Chondrocyte (in vitro differentiated cells): ENCODE measurements at places on chromosomes 3 and 15. TPM values are rescaled to one million over a fixed set of nuclear protein-coding genes. Genes with fewer than 3 reads are reported as not detected.
A peak's percentile ranks its signal among the peaks of the same experiment; 100 is the strongest.

LRRC31 gene
- not detected in 3 replicates for total RNA-seq

SNURF gene
- 15.3 to 19.5 TPM (median 17.8 TPM) in 3 replicates for total RNA-seq

TMEM266 gene
- 0.20 to 1.1 TPM (median 0.23 TPM) in 3 replicates for total RNA-seq

OXTR gene
- 48.5 to 90.8 TPM (median 48.8 TPM) in 3 replicates for total RNA-seq

RTP4 gene
- total RNA-seq: not detected in 3 replicates

GOLGA6B gene
- total RNA-seq: 0.10 TPM in 1 of 3 replicates, not detected in the others

FOXL2 gene
- total RNA-seq: 0.18 to 0.22 TPM in 2 of 3 replicates, not detected in the other

GHSR gene
- not detected in 3 replicates for total RNA-seq

WWTR1 gene
- total RNA-seq: 107 to 121 TPM (median 111 TPM) in 3 replicates

ALPK3 gene
- total RNA-seq: 0.56 to 6.4 TPM (median 4.2 TPM) in 3 replicates

SLC6A20 gene
- total RNA-seq: not detected in 3 replicates

ADIPOQ gene
- total RNA-seq: 0.05 TPM in 1 of 3 replicates, not detected in the others

NISCH gene
- 97.6 to 121 TPM (median 101 TPM) in 3 replicates for total RNA-seq

SOX2 gene
- 0.79 to 3.3 TPM (median 1.3 TPM) in 3 replicates for total RNA-seq

BUB1B gene
- total RNA-seq: 6.7 to 9.6 TPM (median 7.4 TPM) in 3 replicates

PLCH1 gene
- 0.07 to 0.17 TPM in 2 of 3 replicates, not detected in the other for total RNA-seq

TRIM42 gene
- not detected in 3 replicates for total RNA-seq

PLSCR5 gene
- not detected in 3 replicates for total RNA-seq

CASR gene
- not detected in 3 replicates for total RNA-seq

NME9 gene
- not detected in 3 replicates for total RNA-seq

DNA sequence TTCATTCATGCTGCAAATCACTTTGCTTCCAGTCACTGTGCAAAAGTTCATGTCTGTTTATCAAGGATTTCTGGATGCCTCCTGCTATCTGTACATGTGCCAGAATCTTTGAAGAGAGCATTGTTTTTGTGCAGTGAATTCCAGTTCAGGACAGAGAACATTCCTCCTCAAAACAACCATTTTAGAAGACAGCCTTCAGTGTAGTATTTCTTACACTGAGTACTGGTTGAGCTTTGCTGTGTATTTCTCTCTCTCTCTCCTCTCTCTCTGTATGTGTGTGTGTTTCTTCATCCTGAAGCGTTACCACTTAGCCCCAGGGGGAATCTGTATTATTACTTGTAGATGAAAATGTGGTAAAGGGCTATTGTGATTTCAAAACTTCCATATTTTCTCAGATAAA lies 123.8 kb upstream of the CHL1 start:
- no peak overlapping the region for H3K27ac ChIP-seq
- no peak for DNase-seq
- peaks cover 5% of the 10 kb centered on the region for H3K27me3 ChIP-seq
- H3K36me3 ChIP-seq: no peaks in the 10 kb centered on the region
- no peaks in the 10 kb centered on the region for H3K4me1 ChIP-seq

- no peak for DNase-seq
- no peak overlapping the region for H3K27ac ChIP-seq
- H3K4me1 ChIP-seq: peaks cover 19% of the 10 kb centered on the region
Measured at GRCh38 chr3:188660415-188660814, 506.5 kb downstream of the LPP start.

- no peaks in the 10 kb centered on the region for H3K36me3 ChIP-seq
- H3K4me1 ChIP-seq: no peaks in the 10 kb centered on the region
Measured at GRCh38 chr15:58167095-58167691, 29.0 kb downstream of the AQP9 start.

DNA sequence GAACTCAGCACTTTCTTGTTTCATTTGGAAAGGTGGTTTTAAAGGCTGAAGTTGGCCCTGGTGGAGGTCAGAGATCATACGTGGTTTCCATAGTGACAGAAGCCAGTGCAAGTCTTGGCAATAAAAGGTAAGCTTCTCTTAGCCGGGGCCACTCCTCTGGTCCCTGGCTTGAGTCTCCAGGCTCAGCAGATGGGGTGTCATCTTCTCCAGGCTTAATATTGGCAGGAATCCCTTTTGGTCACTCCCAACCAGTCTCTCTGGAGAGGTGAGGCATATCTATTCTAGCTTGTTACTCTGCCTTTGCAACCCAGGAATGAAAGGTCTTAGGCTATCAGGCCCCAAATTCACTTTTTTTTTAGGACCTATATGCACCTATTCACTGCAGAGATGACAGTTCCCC lies 4.8 kb downstream of the CYP19A1 start:
- DNase-seq: no peak
- no peaks in the 10 kb centered on the region for H3K4me1 ChIP-seq
- H3K36me3 ChIP-seq: peaks cover 2% of the 10 kb centered on the region
- peaks cover 9% of the 10 kb centered on the region for H3K27me3 ChIP-seq

DNA sequence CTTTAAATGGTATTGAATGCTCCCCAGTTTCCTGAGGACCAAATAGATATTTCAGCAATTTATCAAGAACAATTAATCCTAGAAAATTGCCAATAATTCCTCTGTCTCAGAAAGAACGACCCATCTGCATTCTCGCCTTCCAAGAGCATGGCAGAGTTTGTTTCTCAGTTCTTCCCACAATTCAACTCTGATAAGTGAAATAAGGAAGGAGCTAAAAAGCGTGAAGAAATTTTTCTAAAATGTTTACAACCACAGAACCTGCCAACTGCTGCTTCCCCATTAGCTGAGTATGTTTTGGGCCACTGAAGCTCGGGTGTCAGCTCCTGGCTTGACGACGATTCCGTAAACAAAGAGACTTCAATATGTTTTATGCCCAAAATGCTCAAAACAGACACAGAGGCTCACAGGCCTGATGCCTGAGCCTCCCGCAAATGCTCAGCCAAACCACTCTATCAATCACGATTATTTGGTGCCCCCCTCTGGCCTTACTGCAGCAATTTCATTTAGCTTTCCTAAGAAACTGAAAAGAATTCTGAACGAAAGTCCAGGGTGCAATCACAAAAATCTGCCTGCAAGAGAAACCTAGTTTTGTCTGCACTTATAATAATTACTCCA lies 259.2 kb upstream of the CCDC54 start:
- H3K27ac ChIP-seq: no peak overlapping the region
- no peaks in the 10 kb centered on the region for H3K27me3 ChIP-seq
- no peak for DNase-seq
- H3K4me1 ChIP-seq: peaks cover 7% of the 10 kb centered on the region
- H3K4me3 ChIP-seq: no peak overlapping the region
- H3K36me3 ChIP-seq: no peaks in the 10 kb centered on the region

DNA sequence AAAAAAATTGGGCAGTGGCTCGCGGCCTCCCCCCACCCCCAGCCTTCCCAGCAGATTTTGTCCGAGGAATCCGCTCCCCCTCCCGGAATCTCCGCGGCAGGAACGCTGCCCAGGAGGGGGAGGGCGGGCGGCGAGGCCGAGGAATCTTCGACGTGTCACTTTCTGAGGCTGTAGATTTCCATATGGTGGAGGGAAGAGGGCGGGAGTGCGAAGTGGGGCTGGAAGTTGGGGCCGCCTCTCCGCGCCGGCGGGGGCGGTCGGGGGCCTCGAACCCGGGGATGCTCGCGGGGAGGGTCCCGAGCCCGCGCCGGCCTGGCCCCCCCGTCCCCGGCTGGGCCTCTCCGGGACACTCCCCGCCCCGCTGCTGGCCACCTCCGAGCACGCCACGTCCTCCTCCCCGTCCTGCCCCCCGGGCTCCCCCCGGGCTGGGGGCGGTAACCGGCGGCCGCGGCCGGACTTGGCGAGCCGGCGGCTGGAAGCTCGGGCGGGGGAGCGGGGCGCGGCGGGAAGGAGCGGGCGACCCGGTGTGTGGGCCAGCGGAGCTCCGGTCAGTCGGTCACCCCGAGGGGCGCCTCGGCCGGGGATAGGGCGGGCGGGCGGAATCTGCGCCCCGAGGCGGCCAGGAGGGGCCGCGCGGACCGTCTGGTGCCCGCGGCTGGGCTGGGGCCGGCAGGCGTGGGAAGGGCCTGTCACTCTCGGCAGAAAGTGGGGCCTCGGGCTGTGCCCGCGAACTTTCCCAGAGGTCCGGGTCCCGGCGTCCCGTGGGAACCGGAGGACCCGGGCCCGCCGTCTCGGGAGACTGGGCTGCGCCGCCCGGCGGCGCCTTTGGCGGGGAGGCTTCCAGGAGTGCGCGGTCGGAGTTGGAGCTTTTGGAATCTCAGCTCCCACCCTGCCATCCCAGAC lies 951 bp downstream of the FNDC3B start:
- peak overlapping the region; percentile 99 for H3K27ac ChIP-seq
- peak overlapping the region; percentile 97 for H3K4me3 ChIP-seq
- H3K4me1 ChIP-seq: peaks cover 44% of the 10 kb centered on the region
- H3K27me3 ChIP-seq: no peaks in the 10 kb centered on the region
- DNase-seq: peak; percentile 94

GRCh38 chr3:45210308-45211041 lies 15.6 kb downstream of the TMEM158 start:
- H3K4me3 ChIP-seq: no peak overlapping the region
- H3K4me1 ChIP-seq: peaks cover 10% of the 10 kb centered on the region
- H3K27me3 ChIP-seq: no peaks in the 10 kb centered on the region
- no peak for DNase-seq

GRCh38 chr3:33334364-33334763 lies 57.1 kb downstream of the FBXL2 start:
- no peak overlapping the region for H3K4me3 ChIP-seq
- no peak for DNase-seq
- H3K4me1 ChIP-seq: peaks cover 10% of the 10 kb centered on the region
- no peaks in the 10 kb centered on the region for H3K27me3 ChIP-seq

DNA sequence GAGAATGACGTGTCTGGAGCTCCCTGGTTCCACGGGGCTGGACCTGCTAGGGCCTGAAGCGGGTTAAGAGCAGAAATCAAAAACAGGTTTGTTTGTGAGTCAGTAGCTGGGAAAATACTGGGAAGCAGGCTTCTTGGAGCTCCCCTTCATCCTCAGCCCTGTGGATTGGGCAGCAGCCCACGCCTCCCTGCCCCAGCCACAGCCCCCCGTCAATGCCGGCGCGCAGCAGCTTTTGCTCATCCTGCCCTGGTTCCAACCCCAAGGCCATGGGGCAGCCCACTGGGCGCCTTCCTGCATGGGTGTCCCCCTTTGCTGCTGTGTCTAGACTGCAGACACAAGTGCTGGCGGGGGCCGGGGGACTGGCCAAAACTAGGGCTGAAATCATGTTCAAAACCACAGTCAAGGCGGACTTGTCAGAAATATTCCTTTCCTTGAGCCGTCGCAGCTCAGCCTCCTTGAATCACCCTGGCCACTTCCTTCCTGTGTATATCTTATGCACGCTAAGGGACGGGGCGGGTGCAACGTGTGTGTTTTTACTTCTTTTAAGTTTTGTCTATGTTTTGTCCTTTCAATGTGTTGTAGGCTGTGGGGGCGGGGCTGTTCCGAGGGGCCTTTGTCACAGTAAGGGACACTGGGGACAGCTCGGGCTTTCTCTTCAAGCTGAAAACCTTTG lies 108.1 kb downstream of the KLF13 start:
- H3K4me1 ChIP-seq: peaks cover 23% of the 10 kb centered on the region
- no peak for DNase-seq
- H3K27me3 ChIP-seq: no peaks in the 10 kb centered on the region
- peak overlapping the region; percentile 61 for H3K4me3 ChIP-seq
- peak overlapping the region; percentile 74 for H3K27ac ChIP-seq

GRCh38 chr3:126053513-126053912 lies 30.4 kb downstream of the SLC41A3 start:
- peaks cover 2% of the 10 kb centered on the region for H3K36me3 ChIP-seq
- DNase-seq: no peak
- no peaks in the 10 kb centered on the region for H3K27me3 ChIP-seq

GRCh38 chr3:27133060-27133459 lies 236.1 kb downstream of the NEK10 start:
- no peaks in the 10 kb centered on the region for H3K27me3 ChIP-seq
- no peak overlapping the region for H3K27ac ChIP-seq
- H3K36me3 ChIP-seq: peaks cover 1% of the 10 kb centered on the region

GRCh38 chr3:134059671-134060560 lies 30.2 kb upstream of the SLCO2A1 start:
- H3K27ac ChIP-seq: no peak overlapping the region
- H3K36me3 ChIP-seq: no peaks in the 10 kb centered on the region
- H3K4me1 ChIP-seq: peaks cover 33% of the 10 kb centered on the region
- no peak for DNase-seq
- no peaks in the 10 kb centered on the region for H3K27me3 ChIP-seq
- H3K4me3 ChIP-seq: no peak overlapping the region

DNA sequence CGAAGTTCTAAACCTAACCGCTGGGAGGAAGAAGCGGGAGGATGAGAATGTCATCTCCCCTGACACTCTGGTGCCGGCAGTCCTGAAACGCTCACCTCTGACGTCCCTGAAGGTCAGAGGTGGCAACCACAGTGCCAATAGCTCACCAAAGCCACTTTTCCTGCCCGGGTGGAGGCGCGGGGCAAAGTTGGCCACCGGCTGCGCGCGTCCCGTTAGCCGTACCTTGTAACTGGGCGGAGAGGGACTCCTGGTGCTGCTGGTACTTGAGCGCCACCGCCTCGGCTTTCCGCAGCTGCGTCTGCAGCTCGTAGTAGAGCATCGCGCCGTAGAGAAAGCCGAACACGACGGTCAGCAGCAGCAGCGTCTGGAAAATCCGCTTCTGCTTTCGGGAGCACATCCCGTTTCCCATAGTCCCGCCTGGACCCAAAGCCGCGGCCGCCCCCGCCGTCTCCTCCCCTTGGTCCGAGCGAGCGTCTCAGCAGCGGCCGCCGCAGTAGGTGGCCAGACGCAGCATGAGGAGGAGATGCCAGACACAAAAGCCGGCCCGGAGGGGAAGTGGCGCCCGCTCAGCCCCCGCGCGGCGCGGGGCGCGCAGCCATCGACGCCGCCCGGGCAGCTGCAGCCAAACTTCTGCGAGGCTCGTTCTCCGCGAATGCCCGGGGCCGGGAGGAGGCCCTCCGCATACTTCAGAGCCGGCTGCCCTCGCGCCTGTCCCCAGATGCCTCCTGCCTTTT lies 680 bp downstream of the GOLIM4 start:
- peak overlapping the region; percentile 89 for H3K27ac ChIP-seq
- H3K4me3 ChIP-seq: peak overlapping the region; percentile 84
- peak; percentile 91 for DNase-seq
- H3K27me3 ChIP-seq: no peaks in the 10 kb centered on the region

- no peak overlapping the region for H3K27ac ChIP-seq
- no peak overlapping the region for H3K4me3 ChIP-seq
Measured at GRCh38 chr15:34729056-34729455, 25.7 kb downstream of the GJD2 start.

GRCh38 chr3:54988838-54989630 lies 61.2 kb upstream of the LRTM1 start:
- H3K27me3 ChIP-seq: no peaks in the 10 kb centered on the region
- H3K4me1 ChIP-seq: peaks cover 20% of the 10 kb centered on the region
- no peak for DNase-seq
- H3K36me3 ChIP-seq: no peaks in the 10 kb centered on the region
- no peak overlapping the region for H3K4me3 ChIP-seq

DNA sequence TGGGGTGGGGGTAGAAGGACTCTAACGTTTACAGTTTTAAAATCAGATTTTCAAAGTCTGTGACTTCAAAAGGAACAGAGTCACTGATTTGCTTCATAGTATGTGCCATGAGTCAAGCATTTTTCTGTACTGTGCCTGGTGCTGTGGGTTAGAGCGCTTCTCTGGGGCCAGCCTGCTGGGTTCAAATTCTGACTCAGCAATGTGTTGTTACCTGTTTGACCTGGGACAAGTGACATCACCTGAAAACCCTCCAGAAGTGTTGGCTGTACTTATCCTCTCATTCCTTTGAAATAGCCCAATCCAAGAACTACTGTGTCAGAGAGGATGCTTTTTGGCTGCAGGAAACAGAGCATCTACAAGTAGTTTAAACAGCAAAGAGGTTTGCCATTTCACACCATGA lies 101.7 kb downstream of the LSM3 start:
- H3K4me3 ChIP-seq: no peak overlapping the region
- peaks cover 4% of the 10 kb centered on the region for H3K27me3 ChIP-seq
- H3K36me3 ChIP-seq: no peaks in the 10 kb centered on the region
- no peak for DNase-seq

GRCh38 chr3:96209699-96210098 lies 604.7 kb upstream of the EPHA6 start:
- no peaks in the 10 kb centered on the region for H3K4me1 ChIP-seq
- no peaks in the 10 kb centered on the region for H3K36me3 ChIP-seq
- no peak for DNase-seq
- H3K27ac ChIP-seq: no peak overlapping the region
